ENCODE measurements at places on chromosomes 6 and 20. TPM values are rescaled to one million over a fixed set of nuclear protein-coding genes. Genes with fewer than 3 reads are reported as not detected.

The HDGFL1 gene
- total RNA-seq = not detected

The SPDEF gene
- total RNA-seq = 3.5 TPM

The SLPI gene
- 1,714 TPM for total RNA-seq

The PPIL4 gene
- 28.9 TPM for total RNA-seq
